Keratinocyte (primary cell): ENCODE measurements at places on chromosomes 7 and 10. TPM values are rescaled to one million over a fixed set of nuclear protein-coding genes. Genes with fewer than 3 reads are reported as not detected.

TPK1 gene
- 1.6 to 2.0 TPM (median 1.9 TPM) in 3 replicates for polyA plus RNA-seq

PRPS1L1 gene
- not detected in 3 replicates for polyA plus RNA-seq

TAS2R5 gene
- 0.54 to 3.1 TPM (median 2.0 TPM) in 3 replicates for polyA plus RNA-seq

TCF7L2 gene
- polyA plus RNA-seq: 2.0 to 2.5 TPM (median 2.3 TPM) in 3 replicates

CPXM2 gene
- polyA plus RNA-seq: 0.01 to 0.03 TPM in 2 of 3 replicates, not detected in the other

P4HA1 gene
- polyA plus RNA-seq: 29.4 to 67.4 TPM (median 40.4 TPM) in 3 replicates

SPDYE8 gene
- polyA plus RNA-seq: not detected in 3 replicates

OR2A1 gene
- not detected in 3 replicates for polyA plus RNA-seq
